ENCODE measurements at places on chromosomes 12 and 14.

DNA sequence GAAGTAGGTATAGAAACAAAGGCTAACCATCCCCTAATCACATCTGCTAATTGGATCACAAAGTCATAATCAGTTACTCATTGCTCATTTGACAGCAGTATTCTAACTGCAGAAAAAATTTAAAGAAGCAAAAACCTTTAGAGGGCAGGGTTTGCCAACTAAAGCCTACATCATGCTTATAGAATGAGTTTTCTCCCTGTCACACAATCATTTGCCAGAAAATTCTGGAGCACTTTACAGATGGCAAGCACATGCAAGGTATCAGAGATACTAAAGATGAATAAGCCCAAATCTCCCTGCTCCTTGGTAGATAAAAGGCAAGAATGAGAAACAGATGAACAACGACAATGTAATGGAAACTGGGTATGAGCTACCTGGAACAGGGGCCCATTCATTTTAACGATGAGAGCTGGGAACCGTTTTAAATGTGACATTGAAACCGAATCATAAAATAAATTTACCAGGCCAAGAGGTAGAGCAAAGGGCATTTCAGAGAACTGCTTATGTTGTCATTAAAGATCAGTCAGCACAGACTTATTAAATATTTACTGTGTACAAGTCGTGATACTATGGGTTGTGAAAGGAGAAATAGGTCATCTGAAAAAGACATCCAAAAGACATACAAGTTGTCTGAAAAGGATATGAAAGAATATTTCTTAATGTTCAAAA is 211.4 kb upstream of the ABCD2 start:
- DNase-seq = no peak

DNA sequence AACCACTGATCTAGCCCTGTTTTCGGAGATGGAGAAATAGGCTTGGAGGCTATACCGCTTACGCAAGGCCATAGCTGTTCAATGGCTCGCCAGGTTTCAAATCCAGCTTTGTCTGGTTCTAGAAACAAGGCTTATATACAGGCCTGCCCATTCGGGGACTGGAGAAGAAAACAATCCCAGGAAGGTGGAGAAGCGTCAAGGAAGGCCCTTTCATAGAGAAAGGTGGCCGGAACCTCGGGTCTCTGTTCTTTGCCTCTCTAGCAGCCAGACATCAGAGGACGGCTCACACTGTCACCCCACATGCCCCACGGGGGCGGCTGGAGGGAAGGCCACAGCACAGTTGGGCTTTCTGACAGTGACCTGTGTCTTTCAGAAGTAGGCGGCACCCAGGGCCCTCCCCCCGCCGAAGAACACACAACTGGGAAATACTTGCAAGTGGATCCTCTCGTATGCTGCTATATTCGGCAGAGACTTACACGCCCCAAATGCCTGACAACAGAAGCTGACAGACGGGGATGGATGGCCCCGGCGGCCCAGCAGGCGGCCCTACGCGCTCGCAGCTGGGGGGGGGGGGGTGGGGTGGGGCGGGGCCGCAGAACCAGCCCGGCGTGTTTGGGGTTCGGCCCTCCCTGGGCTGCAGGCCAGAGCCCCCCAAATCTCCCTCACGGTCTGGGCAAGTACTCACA is 4.5 kb upstream of the SETD1B start:
- peak; percentile 73 for DNase-seq

DNA sequence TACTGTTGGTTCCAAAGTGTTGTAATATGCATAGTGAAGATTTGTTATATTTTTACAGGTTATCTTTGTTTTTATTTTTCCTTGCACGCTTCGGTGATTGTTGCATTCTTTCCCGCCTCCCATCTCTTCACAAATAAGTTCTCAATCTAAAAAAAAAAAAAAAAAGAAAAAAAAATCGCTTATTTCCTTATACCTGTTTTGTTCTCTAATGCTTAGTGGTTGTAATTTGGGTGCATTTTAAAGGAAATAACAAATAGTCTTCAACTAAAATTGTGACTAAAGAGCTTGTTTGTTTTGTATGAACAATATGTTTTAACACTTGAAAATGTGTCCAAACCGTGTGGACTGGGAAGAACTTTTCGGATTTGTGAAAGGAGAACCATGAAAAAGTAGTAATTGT is 1.5 kb downstream of the CAND1 start:
- no peak for DNase-seq

DNA sequence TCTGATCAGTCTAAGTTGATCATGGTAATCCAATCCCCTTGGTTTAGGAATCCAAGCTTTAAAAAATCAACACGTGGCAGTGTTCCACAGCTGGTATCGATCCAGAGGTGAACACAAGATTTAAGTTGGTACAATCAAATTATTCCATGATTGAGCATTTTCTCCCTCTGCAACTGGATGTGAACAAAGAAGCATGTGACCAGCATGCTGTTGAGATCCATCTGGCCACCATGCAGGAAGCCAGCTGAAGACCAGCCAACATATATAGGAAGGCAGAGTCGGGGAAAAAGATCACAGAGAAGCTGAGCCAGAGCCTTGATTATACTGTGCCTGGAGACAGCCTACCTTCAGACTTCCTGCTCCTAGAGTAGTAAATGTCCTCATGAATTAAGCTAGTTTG is 158.3 kb downstream of the SEC23A start:
- no peak for DNase-seq

- DNase-seq = no peak
Observed at GRCh38 chr14:106414464-106414863, 888.1 kb downstream of the TMEM121 start.

GRCh38 chr14:68103853-68104252 is 284.3 kb downstream of the RAD51B start:
- no peak for DNase-seq

All from CD8-positive, alpha-beta T cell (primary cell).